ENCODE measurements at places on chromosomes 13 and 19.
A peak's percentile ranks its signal among the peaks of the same experiment; 100 is the strongest.

GRCh38 chr19:9823816-9824215 is 3.9 kb upstream of the UBL5 start:
- no peak overlapping the region for H3K27ac ChIP-seq
- H3K4me1 ChIP-seq = peaks cover 18% of the 10 kb centered on the region
- peaks cover 19% of the 10 kb centered on the region for H3K36me3 ChIP-seq

- no peak overlapping the region for H3K4me3 ChIP-seq
- no peak for DNase-seq
- peaks cover 30% of the 10 kb centered on the region for H3K27me3 ChIP-seq
- no peak overlapping the region for H3K27ac ChIP-seq
- H3K36me3 ChIP-seq = no peaks in the 10 kb centered on the region
- no peaks in the 10 kb centered on the region for H3K4me1 ChIP-seq
Observed at GRCh38 chr13:31001647-31002046, 69.2 kb downstream of the TEX26 start.

DNA sequence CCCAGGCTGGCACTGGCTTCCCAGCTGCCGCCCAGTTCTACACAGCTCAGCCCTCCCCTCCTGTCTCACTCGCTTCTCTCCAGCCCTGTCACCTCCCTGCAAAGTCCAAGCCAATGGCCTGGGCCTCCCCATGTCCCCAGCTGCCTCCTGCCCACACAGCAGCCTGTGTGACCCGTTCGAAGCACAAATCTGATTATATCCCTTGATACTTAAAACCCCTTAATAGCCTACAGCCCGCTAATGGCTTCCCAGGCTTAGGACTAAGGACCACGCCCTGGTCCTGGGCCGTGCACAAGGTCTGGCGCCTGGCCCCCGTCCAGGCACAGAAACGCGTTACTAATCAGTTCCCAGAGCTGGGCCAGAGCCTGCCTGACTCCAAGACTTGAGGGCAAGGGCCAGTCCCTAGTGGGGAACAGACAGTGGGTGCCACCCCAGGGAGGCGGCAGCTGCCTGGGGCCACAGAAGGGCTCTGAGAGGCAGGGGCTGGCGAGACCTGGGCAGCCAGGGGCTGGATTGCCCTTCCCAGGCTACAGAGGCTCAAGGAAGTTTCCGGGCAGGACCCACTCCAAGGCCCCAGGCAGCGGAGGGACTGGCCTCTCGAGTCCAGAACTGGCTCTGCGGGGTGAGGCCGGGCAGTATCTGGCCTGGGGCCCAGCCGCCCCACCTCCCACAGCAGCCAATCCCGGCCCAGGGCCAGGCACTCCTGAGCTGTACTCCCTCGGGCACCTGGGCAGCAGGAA is 10.4 kb downstream of the XAB2 start:
- DNase-seq = no peak
- no peaks in the 10 kb centered on the region for H3K4me1 ChIP-seq
- no peaks in the 10 kb centered on the region for H3K27me3 ChIP-seq
- peaks cover 28% of the 10 kb centered on the region for H3K36me3 ChIP-seq
- H3K4me3 ChIP-seq = no peak overlapping the region

DNA sequence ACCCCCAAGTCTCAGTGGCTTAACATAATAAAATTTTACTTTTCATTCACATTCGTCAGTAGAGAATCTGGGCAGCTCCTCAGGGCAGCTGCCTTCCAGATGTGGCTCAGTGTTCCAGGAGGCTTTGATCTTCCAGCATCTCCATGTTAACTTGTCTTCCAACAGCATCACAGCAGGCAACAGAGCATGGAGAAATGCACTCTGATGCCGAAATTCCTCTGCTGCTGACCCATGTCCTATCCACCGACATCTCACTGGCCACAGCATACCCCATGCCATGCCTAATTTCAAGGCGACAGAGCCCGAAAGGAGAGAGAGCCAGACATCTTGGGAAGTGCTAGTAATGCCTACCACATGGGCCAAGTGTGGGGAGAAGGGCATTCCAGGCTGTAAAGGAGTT is 64.9 kb upstream of the MEDAG start:
- H3K4me3 ChIP-seq = no peak overlapping the region
- no peak overlapping the region for H3K27ac ChIP-seq
- no peaks in the 10 kb centered on the region for H3K27me3 ChIP-seq
- no peaks in the 10 kb centered on the region for H3K36me3 ChIP-seq
- H3K4me1 ChIP-seq = peaks cover 5% of the 10 kb centered on the region
- DNase-seq = no peak

GRCh38 chr19:50333235-50333736 is 4.1 kb upstream of the KCNC3 start:
- H3K27ac ChIP-seq = peak overlapping the region; percentile 98
- peaks cover 4% of the 10 kb centered on the region for H3K36me3 ChIP-seq
- DNase-seq = peak; percentile 94
- H3K27me3 ChIP-seq = no peaks in the 10 kb centered on the region

Measured in activated T-helper 2 cell treated with anti-CD3 and anti-CD28 coated beads, Interferon-gamma antibody, Interleukin-2, Interleukin-4, amounts not matched to agents 10 μg/mL and 5 μg/mL and 100 μg/mL, durations not matched to agents 14 hours and 24 hours and 36 hours (primary cell).